Central memory CD8-positive, alpha-beta T cell (primary cell): ENCODE measurements at places on chromosomes 2 and 18.

- peak overlapping the region; percentile 16 for H3K4me3 ChIP-seq
- no peak overlapping the region for H3K27ac ChIP-seq
- no peaks in the 10 kb centered on the region for H3K27me3 ChIP-seq
- DNase-seq = peak; percentile 73
- H3K4me1 ChIP-seq = no peaks in the 10 kb centered on the region
- peaks cover 21% of the 10 kb centered on the region for H3K36me3 ChIP-seq
Measured at GRCh38 chr2:70984576-70985282, 6.3 kb downstream of the ANKRD53 start.

- DNase-seq = no peak
- no peaks in the 10 kb centered on the region for H3K27me3 ChIP-seq
- H3K4me3 ChIP-seq = peak overlapping the region; percentile 33
- H3K36me3 ChIP-seq = peaks cover 4% of the 10 kb centered on the region
- peaks cover 36% of the 10 kb centered on the region for H3K4me1 ChIP-seq
Measured at GRCh38 chr18:23977719-23978483, 36.7 kb upstream of the TTC39C start.

GRCh38 chr2:237156857-237157779 is 71.4 kb downstream of the COPS8 start:
- no peaks in the 10 kb centered on the region for H3K4me1 ChIP-seq
- no peak overlapping the region for H3K4me3 ChIP-seq
- H3K27me3 ChIP-seq = peaks cover 13% of the 10 kb centered on the region
- DNase-seq = no peak

GRCh38 chr2:71666094-71666474 is 212.7 kb downstream of the DYSF start:
- H3K27ac ChIP-seq = no peak overlapping the region
- H3K27me3 ChIP-seq = peaks cover 7% of the 10 kb centered on the region
- no peak overlapping the region for H3K4me3 ChIP-seq
- H3K4me1 ChIP-seq = no peaks in the 10 kb centered on the region
- H3K36me3 ChIP-seq = no peaks in the 10 kb centered on the region

GRCh38 chr2:142642650-142643049 is 234.8 kb upstream of the KYNU start:
- H3K4me3 ChIP-seq = no peak overlapping the region
- no peak overlapping the region for H3K27ac ChIP-seq
- H3K4me1 ChIP-seq = no peaks in the 10 kb centered on the region
- no peaks in the 10 kb centered on the region for H3K36me3 ChIP-seq

DNA sequence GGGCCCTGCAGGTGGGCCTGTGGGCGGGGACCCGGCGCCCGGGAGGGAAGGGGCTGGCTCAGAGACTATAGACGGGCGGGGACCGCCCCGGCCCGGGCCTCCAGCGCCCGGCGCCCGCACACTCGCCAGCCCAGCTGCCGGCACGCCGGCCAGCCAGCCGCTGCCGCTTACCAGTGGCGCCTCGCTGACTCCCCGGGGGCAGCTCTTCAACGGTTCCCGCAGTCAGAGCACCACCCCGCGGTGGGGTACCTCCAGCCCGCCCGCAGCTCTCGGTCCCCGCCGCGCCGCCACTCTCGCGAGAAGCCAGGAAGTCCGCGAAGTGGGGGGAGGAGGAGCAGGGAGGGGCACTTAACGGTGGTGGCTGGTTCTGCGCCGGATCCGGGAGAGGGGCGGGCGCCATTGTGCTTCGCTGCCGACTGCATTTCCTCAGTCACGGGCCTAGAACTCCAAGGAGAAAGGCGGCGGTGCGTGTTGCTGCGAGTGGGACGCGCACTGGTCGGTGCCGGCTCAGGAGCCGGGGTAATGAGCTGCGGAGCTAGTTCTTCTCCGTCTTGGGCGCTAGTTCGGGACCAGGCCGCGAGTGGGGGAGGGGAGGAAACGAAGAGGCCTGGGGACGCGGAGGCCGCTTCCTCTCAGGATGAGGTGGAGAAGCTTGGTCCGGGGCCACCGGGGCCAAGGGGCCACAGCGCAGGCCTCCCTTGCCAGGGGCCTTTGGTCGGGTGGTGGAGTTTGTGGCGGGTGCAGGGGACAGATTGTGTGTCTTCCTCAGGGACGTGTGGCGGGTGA is at the start of gene MARCHF7:
Gene MARCHF7 (plus strand): TSS at position 364 of the 786 bp plus-strand sequence. CDS start 16,517 bp downstream, outside the sequence.
- no peaks in the 10 kb centered on the region for H3K27me3 ChIP-seq
- H3K36me3 ChIP-seq = peaks cover 37% of the 10 kb centered on the region
- H3K27ac ChIP-seq = peak within 1 kb of the TSS; percentile 100
- H3K4me3 ChIP-seq = peak within 1 kb of the TSS; percentile 100
- peaks cover 53% of the 10 kb centered on the region for H3K4me1 ChIP-seq
- peak; percentile 97 for DNase-seq

GRCh38 chr18:10899481-10899880 is 249.9 kb downstream of the PIEZO2 start:
- no peak overlapping the region for H3K4me3 ChIP-seq
- DNase-seq = no peak
- no peak overlapping the region for H3K27ac ChIP-seq
- no peaks in the 10 kb centered on the region for H3K4me1 ChIP-seq

- H3K4me1 ChIP-seq = peaks cover 23% of the 10 kb centered on the region
- no peaks in the 10 kb centered on the region for H3K36me3 ChIP-seq
- DNase-seq = no peak
- H3K27me3 ChIP-seq = no peaks in the 10 kb centered on the region
Measured at GRCh38 chr2:20423359-20423758, 23.5 kb upstream of the RHOB start.

GRCh38 chr2:128513116-128513960 is 194.7 kb upstream of the HS6ST1 start:
- DNase-seq = no peak
- peaks cover 51% of the 10 kb centered on the region for H3K27me3 ChIP-seq
- H3K4me1 ChIP-seq = no peaks in the 10 kb centered on the region
- H3K27ac ChIP-seq = no peak overlapping the region
